Upper lobe of right lung (tissue), 1 donor: ENCODE measurements at places on chromosomes 11 and 22. TPM values are rescaled to one million over a fixed set of nuclear protein-coding genes. Genes with fewer than 3 reads are reported as not detected.

- peaks cover 4% of the 10 kb centered on the region for H3K4me1 ChIP-seq
- DNase-seq: no peak
- no peaks in the 10 kb centered on the region for H3K27me3 ChIP-seq
- H3K36me3 ChIP-seq: no peaks in the 10 kb centered on the region
- no peak overlapping the region for H3K4me3 ChIP-seq
Measured at GRCh38 chr11:76253416-76253815, 47.1 kb upstream of the WNT11 start.

MRPL16 gene
- 30.1 TPM for total RNA-seq

AMOTL1 gene
- total RNA-seq: 62.5 TPM

HBE1 gene
- total RNA-seq: not detected

MAPK8IP2 gene
- total RNA-seq: 2.6 TPM

PLEKHA7 gene
- total RNA-seq: 43.6 TPM

- no peak overlapping the region for H3K27ac ChIP-seq
- DNase-seq: no peak
- H3K36me3 ChIP-seq: no peaks in the 10 kb centered on the region
- H3K4me1 ChIP-seq: no peaks in the 10 kb centered on the region
- no peaks in the 10 kb centered on the region for H3K27me3 ChIP-seq
- no peak overlapping the region for H3K4me3 ChIP-seq
Measured at GRCh38 chr11:27263046-27263445, 100.0 kb downstream of the CCDC34 start.

DNA sequence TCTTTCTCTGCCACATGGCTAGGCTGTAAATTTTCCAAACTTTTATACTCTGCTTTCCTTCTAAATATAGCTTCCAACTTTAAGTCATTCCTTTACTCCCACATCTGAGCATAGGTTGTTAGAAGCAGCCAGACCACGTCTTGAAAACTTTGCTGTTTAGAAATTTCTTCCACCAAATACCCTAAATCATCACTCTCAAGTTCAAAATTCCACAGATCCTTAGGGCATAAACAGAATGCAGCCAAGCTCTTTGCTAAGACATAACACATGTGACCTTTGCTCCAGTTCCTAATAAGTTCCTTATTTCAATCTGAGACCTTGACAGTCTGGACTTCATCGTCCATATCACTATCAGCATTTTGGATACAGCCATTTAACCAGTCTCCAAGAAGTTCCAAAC, 749.9 kb downstream of the METTL15 start:
- no peaks in the 10 kb centered on the region for H3K27me3 ChIP-seq
- no peaks in the 10 kb centered on the region for H3K4me1 ChIP-seq
- no peaks in the 10 kb centered on the region for H3K36me3 ChIP-seq
- no peak for DNase-seq

- no peak overlapping the region for H3K27ac ChIP-seq
- H3K4me3 ChIP-seq: no peak overlapping the region
- DNase-seq: no peak
- H3K4me1 ChIP-seq: no peaks in the 10 kb centered on the region
Measured at GRCh38 chr11:108863528-108863927, 198.7 kb downstream of the DDX10 start.

DNA sequence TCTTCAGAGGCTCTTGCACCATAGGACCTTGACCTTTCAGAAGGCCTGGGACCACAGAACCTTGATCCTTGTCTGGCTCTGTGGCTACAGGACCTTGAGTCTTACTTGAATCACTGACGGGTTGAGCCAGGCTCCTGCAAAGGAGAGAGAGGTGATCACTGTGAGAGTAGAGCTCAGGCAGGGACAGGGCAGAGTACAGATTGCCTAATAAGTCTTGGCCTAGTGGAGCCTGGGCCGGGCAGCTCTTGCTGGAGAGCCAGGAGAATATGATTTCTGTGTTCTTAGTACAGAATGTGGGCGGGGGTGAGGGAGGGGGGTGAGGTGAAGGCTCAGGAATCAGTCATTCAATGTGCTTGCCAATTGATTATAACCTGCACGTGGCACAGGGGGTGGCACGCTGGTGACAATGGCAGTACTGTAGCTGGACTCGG, 26.0 kb downstream of the SERPINH1 start:
- no peaks in the 10 kb centered on the region for H3K36me3 ChIP-seq
- H3K27ac ChIP-seq: no peak overlapping the region
- H3K27me3 ChIP-seq: no peaks in the 10 kb centered on the region
- H3K4me3 ChIP-seq: no peak overlapping the region

OR4A47 gene
- total RNA-seq: not detected

GRCh38 chr11:134459246-134460061, 47.4 kb upstream of the B3GAT1 start:
- H3K27me3 ChIP-seq: no peaks in the 10 kb centered on the region
- no peak for DNase-seq
- H3K4me3 ChIP-seq: no peak overlapping the region
- H3K36me3 ChIP-seq: no peaks in the 10 kb centered on the region
- no peaks in the 10 kb centered on the region for H3K4me1 ChIP-seq

NXPE2 gene
- not detected for total RNA-seq

SYT13 gene
- total RNA-seq: not detected

MED19 gene
- total RNA-seq: 9.6 TPM

DNA sequence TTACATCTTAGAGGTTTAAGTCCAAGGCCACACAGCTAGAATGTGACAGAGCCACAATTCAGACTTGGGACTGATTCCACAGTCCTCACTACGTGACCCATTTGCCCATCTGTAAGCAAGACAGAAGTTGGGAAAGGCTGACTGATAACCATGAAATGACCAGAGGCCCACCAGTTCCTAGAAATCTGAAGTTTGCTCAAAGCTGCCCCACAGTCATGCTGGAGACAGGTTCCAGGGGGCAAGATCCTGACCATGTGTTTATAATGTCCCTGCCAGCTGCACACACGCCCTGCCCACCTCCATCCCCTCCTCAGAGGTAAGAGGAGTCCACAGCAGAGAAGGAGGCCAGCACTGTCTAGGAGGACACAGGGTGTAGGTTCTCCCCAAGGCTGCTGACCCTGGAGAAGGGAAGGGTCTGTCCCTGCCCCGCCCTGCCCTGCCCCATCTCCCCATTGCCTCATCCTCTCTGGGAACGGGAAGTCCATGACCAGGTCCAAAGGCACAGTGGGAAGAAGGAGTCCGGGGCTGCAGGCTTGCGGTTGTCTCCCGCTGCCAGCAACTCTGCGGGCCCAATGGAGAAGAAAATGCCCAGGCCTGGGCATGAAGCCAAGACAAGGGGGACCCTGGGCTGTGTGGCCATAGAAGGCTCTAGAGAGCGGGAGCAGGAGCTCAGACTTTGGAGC, 11.9 kb upstream of the OAF start:
- H3K4me3 ChIP-seq: no peak overlapping the region
- no peaks in the 10 kb centered on the region for H3K4me1 ChIP-seq
- H3K36me3 ChIP-seq: no peaks in the 10 kb centered on the region
- H3K27ac ChIP-seq: no peak overlapping the region
- DNase-seq: no peak

- no peak overlapping the region for H3K4me3 ChIP-seq
- DNase-seq: no peak
- no peaks in the 10 kb centered on the region for H3K27me3 ChIP-seq
- H3K36me3 ChIP-seq: no peaks in the 10 kb centered on the region
- H3K4me1 ChIP-seq: no peaks in the 10 kb centered on the region
Measured at GRCh38 chr11:126522152-126522551, 166.7 kb downstream of the ST3GAL4 start.

SDHD gene
- 90.1 TPM for total RNA-seq

OR5A1 gene
- not detected for total RNA-seq

DNA sequence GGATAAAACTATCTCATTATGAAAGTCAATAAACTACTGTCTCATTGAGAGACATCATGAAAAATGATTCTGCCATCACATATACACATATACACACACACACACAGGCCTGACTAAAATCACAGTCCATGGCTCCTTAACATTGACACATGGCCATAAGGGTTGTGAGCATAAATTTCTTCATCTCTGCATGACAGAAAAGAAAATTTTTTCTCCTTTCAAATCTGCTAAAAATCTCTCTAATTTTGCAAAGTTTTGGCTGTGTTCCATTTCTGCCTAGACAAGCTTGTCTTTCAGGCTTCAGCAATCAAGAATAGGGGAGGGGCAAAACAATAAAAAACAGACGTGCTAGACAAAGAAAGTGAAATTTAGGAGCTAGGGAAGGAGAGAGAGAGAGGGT, 324.5 kb downstream of the LRRC4C start:
- no peak for DNase-seq
- H3K4me3 ChIP-seq: no peak overlapping the region
- H3K27ac ChIP-seq: no peak overlapping the region
- H3K4me1 ChIP-seq: no peaks in the 10 kb centered on the region
- H3K27me3 ChIP-seq: no peaks in the 10 kb centered on the region

ALG12 gene
- 28.1 TPM for total RNA-seq

GRCh38 chr11:78048561-78048960, 15.1 kb upstream of the THRSP start:
- DNase-seq: no peak
- peaks cover 9% of the 10 kb centered on the region for H3K4me1 ChIP-seq
- no peak overlapping the region for H3K4me3 ChIP-seq
- no peaks in the 10 kb centered on the region for H3K36me3 ChIP-seq
- H3K27me3 ChIP-seq: no peaks in the 10 kb centered on the region

DNA sequence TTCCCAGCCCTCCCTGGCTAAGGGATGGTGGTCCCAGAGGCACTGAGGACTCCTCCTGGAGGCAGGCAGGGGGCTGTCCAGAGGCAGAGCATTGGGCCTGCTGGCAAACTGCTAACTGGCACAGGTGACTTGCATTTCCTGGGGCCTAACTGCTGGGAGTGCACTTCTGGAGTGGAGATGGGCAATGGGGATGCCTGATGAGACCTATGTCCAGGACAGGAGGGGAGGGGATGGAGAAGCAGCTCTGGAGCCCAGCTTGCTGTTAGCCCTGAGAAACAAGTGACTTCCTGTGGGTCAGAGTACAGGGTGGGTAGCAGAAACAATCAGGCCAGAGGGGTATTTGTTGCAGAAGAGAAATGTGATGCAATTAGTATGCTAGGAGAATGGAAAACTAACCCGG, 253.2 kb downstream of the ST3GAL4 start:
- no peaks in the 10 kb centered on the region for H3K36me3 ChIP-seq
- peaks cover 18% of the 10 kb centered on the region for H3K27me3 ChIP-seq
- no peak overlapping the region for H3K27ac ChIP-seq
- H3K4me1 ChIP-seq: no peaks in the 10 kb centered on the region
- H3K4me3 ChIP-seq: no peak overlapping the region
- no peak for DNase-seq

DNA sequence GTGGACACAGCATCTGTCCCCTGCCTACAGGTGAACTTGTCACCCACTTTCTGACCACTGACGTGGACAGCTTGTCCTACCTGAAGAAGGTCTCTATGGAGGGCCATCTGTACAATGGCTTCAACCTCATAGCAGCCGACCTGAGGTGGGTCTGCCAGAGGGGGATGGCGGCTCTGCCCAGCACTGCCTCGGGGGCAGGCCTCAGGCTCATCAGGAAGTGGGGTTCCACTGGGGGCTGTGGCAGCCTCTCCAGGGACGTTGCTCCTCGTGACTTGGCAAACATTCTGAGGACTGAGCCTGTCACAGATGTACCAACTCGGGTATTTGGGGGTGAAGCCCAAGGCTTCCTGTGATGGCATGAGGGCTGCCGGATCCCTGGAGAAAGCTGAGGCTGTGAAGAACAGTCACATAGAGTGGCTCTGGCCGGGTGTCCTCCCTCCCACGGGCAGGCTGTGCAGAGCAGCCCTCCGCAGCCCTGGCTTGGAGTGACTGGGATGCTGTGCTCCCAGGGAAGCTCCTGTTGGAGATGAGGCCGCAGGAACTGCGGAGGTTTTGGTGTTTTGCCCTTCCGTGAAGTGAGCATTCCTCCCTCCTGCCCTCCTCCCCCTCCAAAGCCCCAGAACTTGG, 26.5 kb upstream of the DGCR8 start:
- H3K27me3 ChIP-seq: no peaks in the 10 kb centered on the region
- no peak overlapping the region for H3K4me3 ChIP-seq
- no peak overlapping the region for H3K27ac ChIP-seq
- H3K36me3 ChIP-seq: peaks cover 76% of the 10 kb centered on the region
- no peaks in the 10 kb centered on the region for H3K4me1 ChIP-seq
